Transverse colon (tissue), 4 donors: ENCODE measurements at places on chromosomes 16 and 17. TPM values are rescaled to one million over a fixed set of nuclear protein-coding genes. Genes with fewer than 3 reads are reported as not detected.

The ENO3 gene
- total RNA-seq = 16.5 TPM

The TMEM98 gene
- total RNA-seq = 70.7 TPM

The PLA2G10 gene
- total RNA-seq = 24.3 TPM

The FOXJ1 gene
- 0.82 TPM for total RNA-seq

The HYDIN gene
- 2.0 TPM for total RNA-seq
